ENCODE measurements at places on chromosomes 2 and 18.

DNA sequence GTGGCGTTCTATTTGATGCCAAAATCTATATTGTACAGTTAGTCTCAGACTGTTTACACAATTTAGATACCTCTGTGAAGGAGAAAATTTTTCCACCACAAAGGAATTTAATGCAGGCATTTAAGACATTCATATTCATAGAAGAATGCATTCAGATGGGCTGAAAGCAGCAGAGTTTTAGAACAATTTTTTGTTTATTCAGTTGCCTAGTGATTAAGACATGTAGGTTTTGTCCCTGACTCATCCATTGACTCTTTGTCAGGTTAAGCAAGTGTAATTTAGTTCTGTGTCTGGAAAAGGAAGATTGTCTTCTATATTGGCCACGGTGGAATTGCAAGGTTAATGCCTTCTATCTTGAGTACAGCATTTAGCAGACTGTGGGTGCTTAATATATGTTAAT is 515.0 kb downstream of the PARD3B start:
- no peak for DNase-seq

DNA sequence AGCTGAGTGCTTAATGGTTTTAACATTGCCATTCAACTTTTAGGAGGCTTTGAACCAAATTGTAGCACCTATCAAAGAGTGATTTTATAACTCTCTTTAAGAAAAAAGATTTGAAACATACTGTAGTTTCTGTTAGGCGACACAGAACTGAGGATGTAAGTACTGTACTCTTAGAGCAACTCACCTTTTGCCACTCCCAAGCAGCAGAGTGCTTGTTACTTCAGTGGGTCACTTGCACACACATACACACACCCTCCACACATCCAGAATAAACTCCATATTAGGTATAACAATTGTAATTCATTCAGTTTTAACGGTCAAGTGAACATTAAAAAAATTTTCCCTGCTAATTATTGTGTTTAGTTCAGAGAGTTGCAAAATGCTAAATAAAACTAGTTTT is 118.3 kb downstream of the CAMKMT start:
- no peak for DNase-seq

DNA sequence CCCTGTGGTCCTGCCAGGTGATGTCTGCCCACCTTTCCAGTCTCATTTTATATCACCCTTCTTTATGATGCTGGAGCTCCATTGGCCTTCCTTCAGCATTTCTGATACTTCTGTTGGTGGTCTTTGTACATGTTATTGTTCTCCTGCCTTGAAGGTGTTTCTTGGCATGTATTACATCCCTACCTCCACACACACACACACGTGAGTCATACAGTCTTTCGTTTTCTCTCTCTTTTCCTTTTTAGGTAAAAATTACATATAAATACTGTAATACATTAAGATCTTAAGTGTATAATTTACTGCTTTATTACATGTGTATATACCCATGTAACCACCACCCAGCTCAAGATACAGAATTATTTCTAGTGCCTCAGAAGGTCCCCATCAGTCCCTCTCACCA is 10.2 kb upstream of the ADGRF3 start:
- DNase-seq = no peak

DNA sequence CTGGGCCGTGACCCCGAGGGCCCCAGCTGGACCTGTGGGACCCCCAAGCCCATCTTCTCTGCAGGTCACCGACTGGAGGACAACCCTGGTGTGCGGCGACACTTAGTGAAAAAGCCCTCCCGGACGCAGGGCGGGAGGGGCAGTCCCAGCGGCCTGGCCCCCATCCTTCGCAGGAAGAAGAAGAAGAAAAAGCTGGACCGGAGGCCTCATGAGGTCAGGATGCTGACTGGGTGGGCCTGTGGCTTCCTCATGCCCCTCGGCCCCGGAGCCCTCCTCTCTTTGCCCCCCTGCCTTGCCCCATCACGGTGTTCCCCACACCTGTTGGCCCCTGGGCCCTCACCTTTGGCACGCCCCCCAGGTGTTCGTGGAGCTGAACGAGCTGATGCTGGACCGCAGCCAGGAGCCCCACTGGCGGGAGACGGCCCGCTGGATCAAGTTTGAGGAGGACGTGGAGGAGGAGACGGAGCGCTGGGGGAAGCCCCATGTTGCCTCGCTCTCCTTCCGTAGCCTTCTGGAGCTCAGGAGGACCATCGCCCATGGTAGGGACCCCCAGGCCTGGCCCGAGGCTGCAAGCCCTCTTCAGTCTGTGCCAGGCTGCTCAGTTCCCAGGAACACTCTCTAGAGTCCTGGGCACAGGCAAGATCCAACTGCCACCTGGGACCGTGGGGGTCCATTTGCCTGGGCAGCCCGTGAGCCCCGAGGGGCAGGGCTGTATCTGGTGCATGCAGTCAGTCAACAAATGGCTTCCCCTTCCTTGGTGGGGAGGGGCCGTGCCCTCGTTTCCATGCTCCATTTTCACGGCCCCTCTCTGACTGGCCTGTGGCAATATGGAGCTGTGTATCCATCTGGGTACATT is 4.7 kb downstream of the SLC4A3 start:
- DNase-seq = no peak

- DNase-seq = no peak
Observed at GRCh38 chr2:179711375-179711774, 150.0 kb downstream of the ZNF385B start.

GRCh38 chr18:47901624-47902362 is 28.7 kb downstream of the SMAD2 start:
- DNase-seq = no peak

- DNase-seq = no peak
Observed at GRCh38 chr2:182404975-182405561, 21.8 kb downstream of the PDE1A start.

GRCh38 chr2:108535357-108535631 is 1.0 kb downstream of the LIMS1 start:
- DNase-seq = no peak
